ENCODE measurements at places on chromosomes 5 and 9.

DNA sequence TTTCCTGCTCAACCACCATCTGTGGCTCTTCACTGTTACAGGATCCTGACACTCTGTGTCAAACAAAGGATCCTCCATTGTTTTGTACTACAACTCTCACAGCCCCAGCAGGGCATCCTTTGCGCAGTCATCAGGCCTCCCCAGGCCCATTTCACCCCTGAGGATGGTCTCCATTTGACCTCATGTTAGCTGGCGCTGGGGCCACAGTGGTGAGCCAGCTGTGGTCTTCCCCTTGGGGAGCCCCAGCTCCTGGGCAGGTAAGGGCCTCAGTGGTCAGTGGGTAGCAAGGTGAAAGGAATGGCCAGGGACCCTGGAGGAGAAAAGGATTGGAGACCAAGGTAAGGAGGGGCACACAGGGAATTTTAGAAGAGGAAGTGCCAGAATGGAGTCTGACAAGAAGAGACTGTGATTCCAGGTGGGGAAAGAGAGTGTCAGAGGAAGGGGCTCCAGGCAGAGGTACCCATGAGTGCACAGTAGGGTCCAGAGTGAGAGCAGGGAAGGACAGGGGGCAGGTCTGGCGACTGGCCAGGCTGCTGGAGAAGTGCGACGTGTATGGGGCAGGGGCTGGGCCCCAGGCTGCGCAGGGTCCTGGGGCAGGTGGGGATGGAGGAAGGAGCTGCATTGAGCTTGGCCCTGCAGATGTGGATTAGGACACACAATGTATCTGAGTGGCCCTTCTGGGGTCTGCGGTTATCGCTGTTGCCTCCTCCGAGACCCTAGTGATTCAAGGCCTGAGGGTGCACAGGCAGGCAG lies 109.9 kb downstream of the PHF2 start:
- DNase-seq = no peak

DNA sequence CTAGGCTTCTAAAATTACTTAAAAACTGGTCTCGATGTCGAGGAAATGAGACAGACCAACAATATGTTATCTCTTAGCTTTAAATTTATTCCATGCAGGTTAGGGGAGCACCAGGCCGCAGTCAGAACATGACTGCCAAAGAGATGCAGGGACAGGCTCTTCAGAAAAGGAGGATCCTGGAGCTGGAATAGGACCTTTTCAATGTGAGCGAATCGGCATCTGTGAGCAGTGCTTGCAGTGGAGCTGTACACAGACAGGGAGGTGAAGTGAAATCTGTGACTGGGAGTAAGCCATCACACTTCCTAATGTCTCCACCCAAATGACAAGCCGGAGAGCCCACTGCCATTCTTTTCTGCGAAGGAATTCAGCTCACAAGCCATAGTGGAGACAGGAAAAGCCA lies 78.2 kb downstream of the EFNA5 start:
- no peak for DNase-seq

- DNase-seq = no peak
Measured at GRCh38 chr5:1967736-1968135, 85.0 kb upstream of the IRX4 start.

- DNase-seq = no peak
Measured at GRCh38 chr5:135208903-135209721, 175.1 kb upstream of the PITX1 start.

GRCh38 chr9:133928248-133928764 lies 63.8 kb downstream of the VAV2 start:
- no peak for DNase-seq

GRCh38 chr5:96283589-96283988 lies 149.5 kb downstream of the PCSK1 start:
- no peak for DNase-seq

GRCh38 chr5:39547553-39548154 lies 122.9 kb upstream of the DAB2 start:
- DNase-seq = no peak
